ENCODE measurements at places on chromosomes 11 and 22. TPM values are rescaled to one million over a fixed set of nuclear protein-coding genes. Genes with fewer than 3 reads are reported as not detected.
A peak's percentile ranks its signal among the peaks of the same experiment; 100 is the strongest.

INSC gene
- total RNA-seq = not detected

GRCh38 chr11:118652681-118653181 is 26.7 kb downstream of the TREH start:
- no peak for DNase-seq
- H3K36me3 ChIP-seq = peaks cover 69% of the 10 kb centered on the region
- H3K4me3 ChIP-seq = no peak overlapping the region
- no peaks in the 10 kb centered on the region for H3K27me3 ChIP-seq
- H3K27ac ChIP-seq = no peak overlapping the region

CCDC83 gene
- total RNA-seq = not detected

- H3K27ac ChIP-seq = no peak overlapping the region
- H3K27me3 ChIP-seq = no peaks in the 10 kb centered on the region
- H3K4me1 ChIP-seq = no peaks in the 10 kb centered on the region
- H3K4me3 ChIP-seq = no peak overlapping the region
- H3K36me3 ChIP-seq = peaks cover 12% of the 10 kb centered on the region
Observed at GRCh38 chr11:126197277-126197939, 14.0 kb downstream of the RPUSD4 start.

- no peaks in the 10 kb centered on the region for H3K27me3 ChIP-seq
- no peaks in the 10 kb centered on the region for H3K36me3 ChIP-seq
- no peak overlapping the region for H3K4me3 ChIP-seq
Observed at GRCh38 chr11:131889760-131890581, 519.6 kb downstream of the NTM start.

POU2AF3 gene
- 0.27 TPM for total RNA-seq

SCGB2A2 gene
- not detected for total RNA-seq

DNA sequence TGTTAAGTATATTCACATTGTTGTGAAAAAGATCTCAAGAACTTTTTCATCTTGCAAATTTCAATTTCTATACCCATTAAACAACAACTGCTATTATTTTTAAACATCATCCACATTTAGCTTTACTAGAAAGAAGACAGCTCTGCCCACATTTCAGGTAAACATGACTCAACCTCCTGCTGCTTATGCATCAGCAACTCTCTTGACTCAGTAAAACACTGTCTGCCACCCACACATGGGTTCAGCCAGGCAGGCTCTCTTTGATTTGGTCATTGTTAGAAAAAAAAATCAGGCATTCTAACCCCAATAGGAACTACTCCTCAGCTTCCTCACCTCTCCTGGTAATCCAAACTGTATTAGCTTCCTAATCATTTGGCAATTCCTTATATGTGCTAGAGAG is 5.1 kb upstream of the ENDOD1 start:
- H3K27me3 ChIP-seq = no peaks in the 10 kb centered on the region
- H3K4me3 ChIP-seq = no peak overlapping the region
- peak; percentile 67 for DNase-seq
- H3K4me1 ChIP-seq = peaks cover 12% of the 10 kb centered on the region
- no peaks in the 10 kb centered on the region for H3K36me3 ChIP-seq

GLYATL2 gene
- total RNA-seq = not detected

GRCh38 chr11:65773784-65774411 is 6.9 kb downstream of the AP5B1 start:
- H3K4me1 ChIP-seq = no peaks in the 10 kb centered on the region
- no peak overlapping the region for H3K27ac ChIP-seq
- no peak overlapping the region for H3K4me3 ChIP-seq
- H3K27me3 ChIP-seq = no peaks in the 10 kb centered on the region
- H3K36me3 ChIP-seq = no peaks in the 10 kb centered on the region
- DNase-seq = no peak

CHCHD10 gene
- 60.9 TPM for total RNA-seq

GRCh38 chr11:125270711-125271110 is 106.2 kb downstream of the PKNOX2 start:
- H3K36me3 ChIP-seq = no peaks in the 10 kb centered on the region
- H3K27me3 ChIP-seq = no peaks in the 10 kb centered on the region
- peaks cover 53% of the 10 kb centered on the region for H3K4me1 ChIP-seq
- no peak overlapping the region for H3K4me3 ChIP-seq
- H3K27ac ChIP-seq = peak overlapping the region; percentile 57
- peak; percentile 74 for DNase-seq

DNA sequence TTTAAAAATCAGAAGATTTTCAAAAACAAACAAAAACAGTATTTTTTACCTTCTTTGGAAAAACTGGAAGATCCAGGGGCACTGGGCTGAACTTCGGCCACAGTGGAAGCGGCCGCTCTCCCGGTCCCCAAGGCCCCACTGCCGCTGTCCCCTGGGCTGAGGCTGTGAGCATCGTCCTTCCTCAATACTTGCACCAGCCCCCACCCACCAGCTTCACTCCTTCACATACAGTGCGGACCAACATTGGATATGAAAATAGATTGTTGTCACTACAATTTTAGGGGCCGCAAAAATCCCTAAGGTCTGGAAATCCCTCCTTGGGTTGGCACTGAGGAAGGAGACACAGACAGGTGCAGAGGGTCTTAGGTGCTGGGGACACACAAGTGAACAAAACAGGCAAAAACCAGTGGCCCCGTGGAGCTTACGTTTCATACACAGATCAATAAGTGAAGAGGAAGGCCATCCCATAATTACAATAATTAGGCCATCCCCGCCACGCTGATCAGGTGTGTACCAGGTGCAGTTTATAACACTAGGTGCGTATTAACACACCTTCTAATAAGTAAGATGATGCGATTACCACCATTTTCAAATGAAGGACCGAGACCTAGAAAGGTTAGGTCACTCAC is 28.2 kb upstream of the SLC22A12 start:
- peaks cover 5% of the 10 kb centered on the region for H3K4me1 ChIP-seq
- no peaks in the 10 kb centered on the region for H3K27me3 ChIP-seq
- H3K4me3 ChIP-seq = no peak overlapping the region
- no peak overlapping the region for H3K27ac ChIP-seq
- no peaks in the 10 kb centered on the region for H3K36me3 ChIP-seq
- no peak for DNase-seq

OR51B2 gene
- not detected for total RNA-seq

CECR2 gene
- total RNA-seq = 15.7 TPM

DNA sequence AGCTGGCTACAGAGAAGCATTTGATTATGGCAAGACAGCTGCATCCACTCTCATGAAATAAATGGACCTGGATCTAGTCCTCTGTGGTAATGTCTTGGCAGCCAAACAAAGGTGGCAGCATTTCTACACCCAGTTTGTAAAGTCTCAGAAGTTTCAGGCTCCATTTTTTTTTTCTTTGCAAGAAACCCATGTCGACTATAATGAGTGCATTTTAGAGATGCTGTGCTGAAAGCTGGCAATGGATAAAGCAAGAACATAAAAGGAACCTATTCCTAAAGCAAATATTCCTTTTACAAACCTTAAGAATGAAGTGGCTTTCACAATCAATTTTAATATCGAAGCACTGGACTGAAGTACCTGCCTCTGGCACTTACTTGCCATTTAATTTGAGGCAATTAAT is 33.5 kb downstream of the THAP12 start:
- peaks cover 4% of the 10 kb centered on the region for H3K36me3 ChIP-seq
- no peaks in the 10 kb centered on the region for H3K27me3 ChIP-seq
- no peak overlapping the region for H3K27ac ChIP-seq
- no peak overlapping the region for H3K4me3 ChIP-seq
- DNase-seq = peak; percentile 33

HTR3A gene
- not detected for total RNA-seq

MRGPRE gene
- total RNA-seq = not detected

GRCh38 chr22:22045571-22046335 is 63.2 kb upstream of the TOP3B start:
- no peaks in the 10 kb centered on the region for H3K4me1 ChIP-seq
- DNase-seq = no peak
- H3K36me3 ChIP-seq = no peaks in the 10 kb centered on the region
- H3K27me3 ChIP-seq = peaks cover 18% of the 10 kb centered on the region
- no peak overlapping the region for H3K4me3 ChIP-seq

DNA sequence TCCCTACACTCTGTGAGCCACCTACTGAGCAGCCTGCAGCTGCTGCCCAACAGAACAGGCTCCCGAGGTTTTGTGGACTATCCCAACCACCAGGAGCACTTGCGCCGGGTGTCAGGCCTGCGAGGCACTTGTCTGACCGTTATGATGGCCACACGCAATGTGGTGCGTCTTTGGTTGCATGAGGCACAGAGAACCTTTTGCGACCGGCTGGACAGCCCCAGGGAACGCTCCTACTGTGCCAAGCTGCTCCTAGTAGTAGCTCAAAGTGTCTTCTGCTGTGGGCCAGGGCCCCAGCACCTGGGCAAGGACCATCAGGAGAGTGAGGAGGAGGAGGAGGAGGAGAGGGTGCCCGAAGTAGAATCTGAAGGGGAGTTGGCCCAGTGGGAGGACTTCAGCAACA is 46.4 kb downstream of the RRP8 start:
- H3K4me1 ChIP-seq = no peaks in the 10 kb centered on the region
- H3K27me3 ChIP-seq = no peaks in the 10 kb centered on the region
- H3K27ac ChIP-seq = no peak overlapping the region

GRCh38 chr11:8352103-8352875 is 88.6 kb upstream of the LMO1 start:
- no peaks in the 10 kb centered on the region for H3K36me3 ChIP-seq
- no peak overlapping the region for H3K27ac ChIP-seq
- peaks cover 9% of the 10 kb centered on the region for H3K4me1 ChIP-seq

- DNase-seq = no peak
- H3K27ac ChIP-seq = no peak overlapping the region
- peaks cover 8% of the 10 kb centered on the region for H3K27me3 ChIP-seq
- H3K4me3 ChIP-seq = no peak overlapping the region
- no peaks in the 10 kb centered on the region for H3K4me1 ChIP-seq
Observed at GRCh38 chr11:79481795-79482194, 41.0 kb upstream of the TENM4 start.

RASGRP2 gene
- 3.9 TPM for total RNA-seq

Data from astrocyte (in vitro differentiated cells and primary cell).